T-helper 9 cell (primary cell): ENCODE measurements at places on chromosomes 6 and 20.
A peak's percentile ranks its signal among the peaks of the same experiment; 100 is the strongest.

- no peak for DNase-seq
Observed at GRCh38 chr6:136774228-136775041, 17.8 kb downstream of the MAP3K5 start.

GRCh38 chr6:158718461-158719046 is 68.7 kb downstream of the SYTL3 start:
- DNase-seq = no peak

DNA sequence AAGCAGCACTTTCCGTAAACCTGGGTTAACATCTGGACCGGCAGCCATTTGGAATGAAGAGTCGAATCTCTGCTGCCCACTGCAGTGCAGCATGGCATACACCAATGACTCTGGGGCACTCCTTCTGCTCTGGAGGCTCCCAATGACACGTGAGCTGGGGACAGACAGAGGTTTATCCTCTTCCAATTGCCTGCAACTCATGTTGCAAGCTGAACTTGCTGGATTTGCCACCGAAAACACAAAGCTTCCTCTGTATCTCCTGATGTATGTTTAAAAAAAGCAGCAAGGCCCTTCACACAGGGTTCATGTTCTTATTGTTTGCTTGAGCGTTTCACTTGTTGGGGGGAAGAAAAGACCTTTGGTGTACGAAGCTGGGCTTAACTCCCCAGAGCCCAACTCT is 10.8 kb downstream of the NCOA5 start:
- DNase-seq = no peak

- DNase-seq = no peak
Observed at GRCh38 chr6:11911538-11911937, 100.6 kb upstream of the HIVEP1 start.

DNA sequence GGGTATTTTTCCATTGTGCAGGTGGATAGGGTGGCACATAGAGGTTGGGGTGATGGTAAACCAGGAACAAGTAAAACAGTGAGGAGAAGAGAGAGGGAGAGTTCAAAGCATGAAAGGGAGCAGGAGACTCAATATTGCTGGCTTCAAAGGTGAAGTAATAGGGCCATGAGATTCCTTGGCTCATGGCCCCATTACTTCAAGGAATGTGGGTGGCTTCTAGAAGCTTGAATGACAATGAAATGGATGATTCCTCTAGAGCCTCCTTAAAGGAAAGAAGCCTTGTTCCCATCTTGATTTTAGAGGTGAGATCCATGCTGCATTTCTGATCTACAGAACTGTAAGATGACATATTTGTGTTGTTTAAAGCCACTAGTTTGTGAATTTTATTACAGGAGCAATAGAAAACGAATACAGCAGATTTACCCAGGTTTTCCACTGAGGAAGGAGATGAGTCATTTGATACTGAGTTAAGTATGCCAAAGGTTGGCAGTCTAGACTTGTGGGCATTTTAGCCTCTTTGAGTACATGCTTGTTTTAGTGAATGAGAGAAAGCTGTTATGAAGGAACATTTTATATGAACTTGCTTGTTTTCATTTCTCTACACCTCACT is 110.4 kb downstream of the PLCB4 start:
- DNase-seq = no peak

GRCh38 chr6:36947570-36948351 is 6.8 kb upstream of the PI16 start:
- peak; percentile 29 for DNase-seq

DNA sequence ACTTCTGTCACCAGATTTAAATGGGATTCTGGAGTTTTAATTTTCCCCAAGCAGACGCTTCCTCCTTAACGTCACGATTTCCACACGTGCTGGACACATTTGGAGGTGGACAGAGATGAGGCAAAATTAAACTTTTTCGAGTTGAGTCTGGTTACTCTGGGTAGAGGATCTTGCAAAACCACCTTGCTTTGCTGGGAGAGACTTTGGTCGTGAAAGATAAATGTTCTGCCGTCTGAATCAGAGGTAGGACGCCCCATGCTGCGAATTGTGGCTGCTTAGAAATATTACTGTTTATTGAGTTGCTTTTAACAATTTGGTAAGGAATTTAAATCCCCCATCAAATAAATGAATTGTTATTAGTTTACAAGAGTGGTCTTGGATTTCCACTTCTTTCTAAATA is 46.8 kb downstream of the CTCFL start:
- no peak for DNase-seq

- no peak for DNase-seq
Observed at GRCh38 chr6:133594652-133595110, 294.2 kb upstream of the TCF21 start.

DNA sequence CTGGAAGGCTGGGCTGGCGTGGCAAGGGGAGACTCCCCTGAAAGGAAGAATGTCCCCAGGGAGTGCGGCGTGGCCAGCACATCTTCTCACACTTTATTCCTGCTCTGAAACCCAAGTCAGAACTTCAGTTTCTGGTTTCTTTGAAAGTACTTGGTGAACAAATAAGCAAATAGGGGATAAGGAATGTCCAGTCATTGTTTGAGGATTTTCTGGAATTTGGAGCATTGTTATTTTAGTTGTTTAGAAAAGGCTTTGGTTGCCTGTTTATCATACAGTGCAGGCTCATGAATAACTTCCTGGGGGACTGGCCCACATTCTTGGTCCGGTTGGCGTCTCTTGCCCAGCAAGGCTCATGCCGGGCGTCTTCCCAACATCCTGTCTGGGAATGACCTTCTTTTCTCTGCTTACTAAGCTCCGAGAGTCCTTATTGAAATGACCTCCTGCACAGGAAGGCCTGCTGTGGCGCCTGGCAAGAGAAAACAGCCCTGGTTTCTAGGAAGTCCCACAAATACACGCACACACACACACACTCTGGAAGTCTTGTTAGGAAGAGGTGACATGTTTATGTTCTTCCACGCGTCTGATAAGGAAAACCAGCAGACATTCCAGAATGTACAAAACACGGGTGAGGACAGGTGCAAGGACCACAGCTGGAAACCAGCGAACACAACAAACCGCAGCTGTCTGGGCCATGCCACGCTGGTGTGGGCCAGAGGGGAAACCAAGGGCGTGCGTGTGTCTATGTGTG is 71.9 kb downstream of the TMEM170B start:
- DNase-seq = no peak

- no peak for DNase-seq
Observed at GRCh38 chr20:51159303-51159702, 136.4 kb upstream of the KCNG1 start.

DNA sequence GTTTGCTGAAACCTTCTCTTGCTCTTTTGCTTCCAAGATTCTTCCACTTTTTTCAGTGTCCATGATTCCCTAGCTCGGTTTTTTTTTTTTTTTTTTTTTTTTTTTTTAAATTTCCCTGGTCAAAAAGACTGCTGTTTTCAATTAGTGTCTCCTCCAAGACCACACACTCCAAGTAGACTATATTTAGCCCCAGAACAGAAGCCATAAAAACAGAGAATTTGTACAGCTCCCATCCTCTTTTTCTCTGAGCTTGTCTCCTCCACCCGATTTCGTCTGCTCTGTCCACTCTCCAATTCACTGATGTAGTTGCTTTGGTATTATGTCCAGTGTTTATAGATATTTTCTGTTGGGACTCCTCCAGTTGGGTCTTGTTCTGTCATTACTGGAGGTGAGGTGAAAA is 37.6 kb downstream of the RSPH3 start:
- no peak for DNase-seq

DNA sequence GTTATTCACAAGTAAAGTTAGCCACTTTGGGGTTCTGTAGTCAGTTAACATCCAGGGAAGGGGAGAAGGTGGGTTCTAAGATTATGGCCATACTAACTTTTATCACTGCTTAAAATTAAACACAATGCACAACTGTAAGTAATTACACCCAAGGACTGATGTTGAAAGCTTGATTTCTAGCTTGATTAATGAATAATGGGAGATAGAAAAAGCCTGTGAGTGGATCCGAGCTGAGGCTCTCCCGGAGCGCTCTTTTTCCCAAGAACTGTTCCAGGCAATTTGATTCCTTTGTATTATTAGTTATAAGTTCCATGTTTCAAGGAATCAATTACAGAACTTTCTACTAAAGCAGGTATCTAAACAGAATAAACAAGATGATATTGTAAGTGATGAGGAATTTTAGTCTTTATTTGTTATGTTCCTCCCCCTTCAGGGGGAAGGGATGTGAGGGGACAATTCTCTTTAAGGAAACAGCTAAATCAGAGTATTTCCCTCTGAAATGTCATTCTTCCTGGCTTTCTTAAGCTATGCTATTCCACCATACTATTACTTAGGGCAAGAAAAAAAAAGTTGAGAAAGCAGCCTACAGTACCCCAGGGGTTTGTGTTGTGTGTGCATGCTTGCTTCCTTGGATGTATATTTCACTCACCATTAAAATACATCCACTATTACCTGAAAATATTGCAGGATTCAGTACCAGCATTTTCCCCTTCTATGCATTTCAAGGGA is 3.8 kb downstream of the TSHZ2 start:
- DNase-seq = no peak

GRCh38 chr6:55953335-55953734 is 77.9 kb upstream of the BMP5 start:
- DNase-seq = no peak

GRCh38 chr6:129317931-129318820 is 391.8 kb downstream of the ARHGAP18 start:
- DNase-seq = no peak

DNA sequence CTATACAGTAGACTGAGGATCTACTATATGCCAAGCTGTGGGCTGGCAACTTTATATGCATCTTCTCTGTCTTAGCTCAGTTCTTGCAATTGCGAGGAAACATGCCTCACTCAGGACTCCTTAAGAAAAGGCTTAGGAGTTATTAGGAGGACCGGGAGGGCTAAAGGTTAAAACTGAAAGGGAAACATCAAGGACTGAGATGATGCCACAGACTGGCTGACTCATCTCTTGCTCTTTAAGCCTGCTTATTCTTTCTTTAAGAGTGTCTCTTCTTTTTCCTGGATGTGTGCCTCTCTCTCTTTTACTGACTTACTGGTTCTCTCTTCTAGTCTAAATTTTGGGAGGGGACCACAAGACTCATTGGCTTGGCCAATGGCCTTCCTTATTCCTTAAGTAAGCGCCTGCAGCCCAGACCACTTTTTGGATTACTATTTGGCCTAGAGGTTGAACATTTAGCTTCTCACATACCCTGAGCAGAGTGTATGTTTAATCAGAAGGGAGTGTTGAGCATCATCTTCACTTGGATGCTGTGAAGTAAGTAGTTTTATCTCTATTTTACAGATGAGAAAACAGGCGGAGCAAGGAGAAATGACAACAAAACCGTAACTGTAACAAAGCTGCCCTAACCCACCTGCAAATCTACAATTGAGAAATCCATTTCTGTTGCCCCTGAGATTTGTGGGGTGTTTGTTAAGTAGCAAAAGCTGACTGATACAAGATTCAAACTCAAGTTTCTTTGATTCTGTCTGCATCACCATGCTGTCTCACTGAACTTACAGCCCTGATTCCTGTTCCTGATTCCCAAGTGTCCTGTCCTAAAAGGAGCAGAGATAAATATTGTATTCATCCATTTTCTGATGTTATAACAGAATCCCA is 7.2 kb upstream of the SDC4 start:
- no peak for DNase-seq

DNA sequence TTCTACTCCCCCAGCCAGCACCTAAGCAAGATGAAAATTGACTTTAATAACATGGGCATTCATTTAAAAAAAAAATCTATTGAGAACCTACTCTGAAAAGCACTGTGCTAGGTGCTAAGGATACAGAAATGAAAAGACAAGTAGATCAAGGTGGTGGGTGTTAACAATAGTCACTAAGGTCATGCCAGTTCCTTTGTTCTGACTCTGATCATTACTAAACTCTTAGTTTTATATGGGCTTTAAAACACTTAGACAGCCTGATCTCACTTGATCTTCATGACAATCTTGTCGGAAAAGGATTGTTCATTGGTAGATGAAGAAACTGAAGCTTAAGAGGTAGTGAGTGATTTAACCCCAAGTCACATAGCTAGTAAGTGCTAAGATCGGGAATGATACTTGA is 285.7 kb upstream of the PRDM1 start:
- no peak for DNase-seq

- no peak for DNase-seq
Observed at GRCh38 chr6:53801022-53801421, 6.2 kb downstream of the LRRC1 start.

DNA sequence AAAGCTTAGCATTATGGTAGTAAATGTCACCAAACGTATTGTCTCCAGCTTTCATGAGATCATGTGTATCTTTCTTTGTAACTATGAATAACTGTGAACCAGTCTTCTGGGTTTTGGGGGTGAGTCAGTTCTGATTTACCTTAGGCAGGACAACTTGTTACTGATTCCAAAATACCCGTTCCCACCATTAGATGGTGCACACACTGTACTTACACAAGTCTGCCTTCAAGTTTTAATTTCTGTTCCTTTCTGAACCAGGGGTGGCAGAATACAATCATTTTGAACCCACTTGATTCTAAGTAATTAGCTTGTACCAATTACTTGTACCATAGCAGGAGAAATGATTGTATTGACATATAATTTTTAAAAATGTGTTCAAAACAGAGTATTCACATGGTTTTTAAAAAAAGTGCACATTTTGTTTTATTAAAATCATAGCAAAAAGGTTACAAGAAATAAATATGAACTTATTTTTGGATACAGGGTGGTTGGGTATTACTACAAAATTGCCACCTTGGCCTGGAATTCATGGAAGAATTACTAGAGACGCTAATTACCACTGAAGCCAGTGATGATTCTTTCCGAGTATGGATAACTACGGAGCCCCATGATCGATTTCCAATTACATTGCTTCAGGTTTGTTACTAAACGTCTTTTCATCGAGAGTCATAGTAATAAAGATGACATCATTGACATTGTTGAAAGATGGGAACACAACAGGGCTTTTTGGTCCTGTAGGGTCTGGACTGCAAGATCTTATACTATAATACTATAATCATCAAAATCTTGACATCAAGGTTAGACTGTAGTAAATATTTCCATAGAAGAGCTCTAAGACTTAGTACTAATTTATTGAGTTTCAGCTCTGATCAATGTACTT is 75.2 kb upstream of the GLP1R start:
- no peak for DNase-seq

GRCh38 chr6:26155061-26155930 is 68.1 kb downstream of the HFE start:
- no peak for DNase-seq

- no peak for DNase-seq
Observed at GRCh38 chr6:149852180-149852579, 12.0 kb downstream of the LRP11 start.

GRCh38 chr6:166338854-166339253 is 3.5 kb downstream of the SFT2D1 start:
- no peak for DNase-seq

DNA sequence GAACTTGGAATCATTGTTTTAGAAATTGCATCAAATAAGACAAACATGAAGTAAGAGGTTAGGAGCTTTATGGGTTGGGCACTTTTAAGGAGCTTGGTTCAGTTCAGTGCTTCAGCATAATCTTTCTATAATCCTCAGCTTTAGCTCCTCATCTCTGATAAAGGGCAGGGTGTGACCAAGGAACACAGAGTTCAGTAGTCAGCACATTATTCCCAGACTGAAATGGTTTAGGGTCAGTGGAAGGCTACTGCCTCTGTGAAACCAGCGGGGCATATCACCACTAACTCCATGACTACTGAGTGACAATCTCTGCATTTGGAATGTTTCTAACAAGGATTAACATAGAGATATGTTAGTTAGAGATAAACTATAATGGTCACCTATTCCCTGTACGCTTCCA is 36.9 kb downstream of the CRYBG1 start:
- no peak for DNase-seq

- no peak for DNase-seq
Observed at GRCh38 chr6:137307163-137307854, 88.1 kb upstream of the IFNGR1 start.
